Motor neuron (in vitro differentiated cells): ENCODE measurements at places on chromosomes 4 and X.

GRCh38 chr4:7771056-7771455 lies 168.6 kb downstream of the AFAP1 start:
- no peak for ATAC-seq

GRCh38 chr4:87278335-87278794 lies 44.3 kb downstream of the HSD17B13 start:
- ATAC-seq: no peak

GRCh38 chr4:83124111-83124780 lies 9.7 kb upstream of the PLAC8 start:
- no peak for ATAC-seq

DNA sequence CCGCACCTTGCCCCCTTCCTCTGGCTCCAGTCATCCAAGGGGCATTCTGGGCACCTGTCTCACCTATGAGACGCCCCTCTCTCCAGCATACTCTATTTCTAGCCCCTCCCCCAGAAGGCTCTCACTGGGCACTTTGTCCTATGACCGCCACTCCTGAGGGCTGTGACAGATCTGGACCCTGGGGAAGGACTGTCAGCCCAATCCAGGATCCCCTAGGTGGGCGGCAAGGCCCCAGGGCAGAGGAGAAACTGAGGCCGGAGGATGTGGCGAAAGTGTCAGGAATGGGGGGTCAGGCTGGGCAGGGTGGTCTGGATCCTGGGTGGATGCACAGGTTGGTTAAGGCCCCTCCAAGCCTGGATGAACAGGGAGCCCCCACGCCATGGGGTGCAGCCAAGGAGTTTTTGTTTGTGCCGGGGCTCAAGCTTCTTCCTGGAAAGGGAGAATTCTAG lies 16.2 kb upstream of the NAT8L start:
- no peak for ATAC-seq

- no peak for ATAC-seq
These were observed 10.8 kb downstream of the ALB start for GRCh38 chr4:73414936-73415271.

- ATAC-seq: no peak
These were observed 101.3 kb downstream of the RPA4 start for GRCh38 chrX:96985046-96985445.

DNA sequence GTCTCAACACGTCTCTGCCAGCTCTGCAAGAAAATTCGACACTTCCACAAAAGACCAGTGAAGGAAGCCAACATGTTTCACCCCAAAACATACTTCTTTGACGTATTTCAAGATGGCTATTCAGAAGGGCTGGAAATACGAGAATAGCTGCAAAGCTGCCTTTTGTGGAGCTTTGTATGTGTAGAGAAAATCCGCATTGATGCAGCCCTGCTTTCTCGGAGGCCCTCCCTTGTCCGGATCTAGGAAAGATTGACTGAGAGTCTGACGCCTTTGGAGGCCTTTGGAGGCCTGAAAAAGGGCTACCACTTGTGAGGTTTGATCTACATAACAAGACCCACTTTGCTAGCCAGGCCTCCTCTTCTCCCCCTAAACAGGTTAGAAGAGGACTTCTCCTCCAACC lies 12.2 kb downstream of the SAT1 start:
- no peak for ATAC-seq

GRCh38 chrX:40144576-40144975 lies 46.8 kb upstream of the BCOR start:
- no peak for ATAC-seq

GRCh38 chrX:155896512-155896911 lies 15.4 kb downstream of the VAMP7 start:
- no peak for ATAC-seq

- ATAC-seq: no peak
These were observed 1180.9 kb upstream of the ADGRL3 start for GRCh38 chr4:60019180-60019579.

DNA sequence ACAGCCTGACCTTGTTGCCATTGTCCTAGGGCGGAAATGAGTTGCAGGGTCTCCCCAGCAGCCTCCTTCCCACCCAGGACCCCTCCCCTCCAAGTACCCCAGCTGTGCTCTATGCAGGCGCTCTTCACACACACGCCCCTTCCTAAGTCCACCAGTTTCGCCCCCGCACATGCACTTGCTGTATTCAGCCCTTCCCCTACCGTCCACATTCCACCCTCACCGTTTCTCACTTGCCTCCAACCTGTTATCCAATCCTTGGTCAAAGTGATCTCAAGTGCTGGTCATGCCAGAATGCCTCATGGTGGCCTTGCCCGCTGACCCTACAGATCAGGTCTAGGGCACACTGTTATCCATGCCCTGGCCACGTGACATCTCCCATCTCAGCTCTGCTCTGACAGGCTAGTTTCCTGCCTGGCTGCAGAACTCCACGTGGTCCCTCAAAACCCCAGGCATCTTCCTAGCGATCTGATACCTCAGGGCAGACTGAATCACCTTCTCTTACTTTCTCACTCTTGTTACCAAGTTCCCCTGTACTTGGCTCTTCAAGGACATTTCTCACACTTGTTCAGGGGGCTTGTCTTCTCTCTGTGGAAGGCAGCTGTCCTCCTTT lies 39.7 kb downstream of the NSG1 start:
- ATAC-seq: no peak

- peak; percentile 23 for ATAC-seq
These were observed 135.3 kb downstream of the SHROOM3 start for GRCh38 chr4:76570141-76570973.

DNA sequence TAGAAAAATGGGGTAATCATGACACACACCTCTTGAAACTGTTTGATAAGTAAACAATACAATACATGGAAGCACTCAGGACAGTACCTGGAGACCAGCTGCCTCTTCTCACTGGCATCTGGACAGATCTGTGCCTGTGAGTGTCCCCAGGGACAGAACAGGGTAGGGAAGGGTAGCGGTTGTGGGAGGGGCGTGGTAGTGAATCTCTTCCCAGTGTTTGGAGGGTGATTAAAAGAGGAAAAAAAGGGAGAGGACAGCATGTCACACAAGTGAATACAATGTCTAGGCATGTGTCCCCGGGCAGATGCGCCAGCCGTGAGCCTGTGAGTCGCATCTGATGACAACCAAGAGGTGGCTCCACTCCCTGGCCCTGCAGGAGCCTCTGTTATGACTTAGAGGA lies 138.8 kb upstream of the MSX1 start:
- ATAC-seq: no peak

GRCh38 chrX:104098151-104098808 lies 14.0 kb upstream of the ZCCHC18 start:
- peak; percentile 54 for ATAC-seq

DNA sequence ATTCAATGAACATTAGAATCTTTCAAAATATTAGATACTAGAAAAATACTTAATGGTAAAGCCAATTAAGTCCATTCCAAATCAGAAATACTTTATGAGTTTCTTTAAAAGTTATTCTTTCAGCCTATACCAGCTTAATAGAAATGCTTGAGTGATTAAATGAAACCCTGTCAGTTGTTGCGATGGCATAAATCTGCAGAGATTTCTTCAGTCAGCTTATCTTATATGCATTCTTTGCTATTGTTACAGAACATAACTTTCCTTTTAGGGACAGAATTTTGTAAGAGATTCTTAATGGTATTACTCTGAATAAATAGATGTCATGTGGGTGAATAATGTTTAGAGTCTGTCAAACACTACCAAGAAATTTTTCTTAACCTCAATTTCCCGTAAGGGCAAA lies 325.0 kb upstream of the HAND2 start:
- ATAC-seq: no peak

DNA sequence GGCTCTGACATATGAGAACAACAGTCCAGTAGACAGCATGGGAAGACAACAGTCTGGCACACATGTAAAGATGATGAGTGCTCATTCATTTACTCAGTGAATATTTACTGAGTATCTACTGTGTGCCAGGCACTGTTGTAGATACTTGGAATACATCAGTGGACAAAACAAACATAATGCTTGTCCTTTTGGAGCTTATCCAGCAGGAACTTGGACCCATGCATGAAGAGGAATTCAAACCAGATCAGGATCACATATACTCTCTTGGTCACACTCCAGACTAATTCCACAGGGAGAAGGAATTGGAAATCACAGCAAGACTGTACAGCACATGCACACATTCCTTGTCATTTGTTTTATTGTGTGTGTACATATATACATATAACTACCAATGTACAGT lies 217.6 kb upstream of the TTC29 start:
- ATAC-seq: no peak

GRCh38 chrX:88146577-88146976 lies 600.4 kb upstream of the CPXCR1 start:
- no peak for ATAC-seq

GRCh38 chr4:83618431-83618830 lies 82.5 kb downstream of the GPAT3 start:
- peak; percentile 64 for ATAC-seq

GRCh38 chr4:8599657-8600056 lies 7.1 kb downstream of the CPZ start:
- ATAC-seq: no peak

DNA sequence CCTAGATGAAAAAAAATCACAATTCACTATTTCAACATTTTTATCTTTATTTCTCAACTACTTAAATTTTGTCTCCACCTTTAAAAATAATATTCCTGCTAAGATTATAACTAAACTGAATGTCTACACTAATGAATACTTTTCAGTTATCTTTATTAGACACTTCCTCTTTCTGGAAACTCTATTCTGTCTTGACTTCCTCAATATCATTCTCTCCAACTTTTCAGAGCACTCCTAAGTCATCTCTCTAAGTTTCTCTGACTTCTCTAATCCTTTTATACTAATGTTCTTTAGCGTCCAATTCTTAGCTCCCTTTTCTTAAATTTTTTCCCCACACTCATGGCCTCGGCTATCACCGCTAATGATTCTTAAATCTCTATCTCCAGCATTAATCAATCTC lies 374.2 kb downstream of the FBXO8 start:
- ATAC-seq: no peak

DNA sequence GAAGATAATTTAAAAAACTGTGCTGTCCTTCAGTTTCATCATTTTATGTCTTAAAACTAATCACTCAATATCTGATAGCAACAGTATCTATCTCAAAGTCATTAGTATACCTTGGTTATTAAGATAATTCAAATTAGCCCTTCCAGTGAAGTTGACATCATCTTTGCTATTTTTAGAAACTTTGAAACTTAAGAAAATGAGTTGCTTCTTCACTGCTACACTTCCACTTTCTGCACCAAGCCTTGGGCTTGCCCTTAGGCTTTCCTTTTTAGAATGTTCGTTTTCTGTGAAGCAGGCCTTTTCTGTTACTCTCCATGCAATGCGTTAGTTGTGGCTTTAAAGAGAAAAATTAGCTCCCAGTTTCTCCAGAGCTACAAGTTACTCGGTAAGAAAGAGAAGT lies 4.4 kb upstream of the VAMP7 start:
- ATAC-seq: no peak

DNA sequence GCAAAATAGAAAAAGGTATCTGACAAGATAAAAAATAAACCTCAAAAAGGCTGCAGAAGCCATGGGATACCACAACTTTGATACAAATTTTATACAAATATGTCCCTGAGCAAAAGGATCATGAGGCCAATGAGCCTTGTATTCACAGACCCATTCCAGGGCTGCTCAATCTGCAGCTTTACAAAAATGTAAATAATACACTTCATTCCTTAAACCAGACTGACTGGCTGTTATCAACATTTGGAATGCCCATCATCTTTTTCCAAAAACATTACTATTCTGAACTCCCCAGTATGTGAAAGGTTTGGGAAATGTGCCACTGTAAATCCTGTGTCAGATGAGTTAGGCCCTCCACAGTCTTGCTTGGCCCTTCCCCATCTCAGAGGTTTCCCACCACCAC lies 25.5 kb downstream of the SCARB2 start:
- no peak for ATAC-seq

GRCh38 chrX:13752646-13753045 lies 18.1 kb downstream of the OFD1 start:
- ATAC-seq: no peak

DNA sequence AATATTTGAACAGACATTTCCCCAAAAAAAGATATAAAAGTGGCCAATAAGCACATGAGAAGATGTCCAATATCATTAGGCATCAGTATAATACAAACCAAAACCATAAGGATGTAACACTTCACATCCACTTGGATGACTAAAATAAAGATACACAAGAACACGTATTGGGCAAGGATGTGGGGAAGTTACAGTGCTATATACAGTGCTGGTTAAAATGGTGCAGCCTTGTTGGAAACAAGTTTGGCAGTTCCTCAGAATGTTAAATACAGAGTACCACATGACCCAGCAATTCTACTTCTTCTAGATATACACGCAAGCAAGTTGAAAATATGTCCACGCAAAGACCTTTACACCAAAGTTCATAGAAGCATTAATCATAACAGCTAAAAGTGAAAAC lies 58.9 kb downstream of the HAUS3 start:
- no peak for ATAC-seq

- ATAC-seq: no peak
These were observed 3.2 kb upstream of the UGT2B7 start for GRCh38 chr4:69092980-69093568.

DNA sequence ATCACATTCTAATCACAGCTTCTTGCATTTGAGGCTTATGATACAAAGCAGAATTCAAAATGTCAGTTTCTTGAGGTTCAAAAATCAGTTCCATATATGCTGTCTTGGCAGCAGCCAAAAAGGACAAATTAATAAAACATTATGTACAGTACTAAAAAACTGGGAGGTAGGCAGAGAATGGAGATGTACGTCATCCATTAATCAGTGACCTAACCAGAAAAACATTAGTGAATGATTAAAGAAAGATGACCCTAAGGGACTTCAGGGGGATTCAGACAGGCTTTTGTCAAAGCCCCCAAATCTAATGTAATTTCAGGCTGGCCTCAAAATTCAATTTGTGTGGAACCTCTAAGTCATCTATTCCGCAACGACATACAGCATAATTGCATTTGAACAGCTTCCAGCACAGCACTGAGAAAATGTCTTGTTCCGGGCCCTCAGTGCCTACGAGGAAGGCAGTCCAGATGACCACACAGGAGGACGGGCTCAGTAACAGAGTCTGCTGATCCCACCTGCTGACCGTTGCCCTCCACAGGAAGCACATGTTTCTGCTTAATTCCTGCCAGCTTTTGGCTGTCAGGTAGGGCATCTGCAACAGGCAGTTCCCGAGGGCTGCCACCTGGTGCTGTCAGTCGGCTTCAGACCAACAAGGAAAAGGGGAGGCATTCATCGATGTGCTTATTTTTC lies 83.8 kb upstream of the HHIP start:
- ATAC-seq: no peak

GRCh38 chrX:37746951-37747350 lies 32.9 kb upstream of the CYBB start:
- no peak for ATAC-seq

DNA sequence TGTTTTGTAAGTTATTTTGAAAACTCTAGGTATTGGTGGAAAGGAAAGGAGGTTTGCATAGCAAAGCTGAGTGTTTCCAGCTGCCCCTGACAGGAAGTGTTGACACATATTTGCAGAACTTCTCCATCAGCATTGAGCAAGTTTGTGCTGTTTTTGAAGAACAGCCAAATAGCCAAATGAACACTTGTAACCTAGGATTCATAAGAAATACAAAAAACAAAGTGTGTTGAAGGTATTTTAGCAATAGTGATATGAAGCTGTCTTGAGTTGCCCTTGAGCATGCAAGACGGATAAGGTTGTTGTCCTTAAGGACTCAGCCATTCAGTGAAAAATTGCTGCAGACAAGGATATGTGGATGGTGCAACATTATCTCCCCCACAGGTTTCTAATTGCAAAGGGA lies 68.3 kb upstream of the PGM2 start:
- ATAC-seq: no peak
